ENCODE measurements at places on chromosomes 13 and 19.

GRCh38 chr19:50242581-50242980 is 39.2 kb downstream of the MYH14 start:
- DNase-seq, result peak; percentile 9

- DNase-seq, result no peak
Measured at GRCh38 chr19:15669891-15670290, 3.0 kb upstream of the CYP4F12 start.

DNA sequence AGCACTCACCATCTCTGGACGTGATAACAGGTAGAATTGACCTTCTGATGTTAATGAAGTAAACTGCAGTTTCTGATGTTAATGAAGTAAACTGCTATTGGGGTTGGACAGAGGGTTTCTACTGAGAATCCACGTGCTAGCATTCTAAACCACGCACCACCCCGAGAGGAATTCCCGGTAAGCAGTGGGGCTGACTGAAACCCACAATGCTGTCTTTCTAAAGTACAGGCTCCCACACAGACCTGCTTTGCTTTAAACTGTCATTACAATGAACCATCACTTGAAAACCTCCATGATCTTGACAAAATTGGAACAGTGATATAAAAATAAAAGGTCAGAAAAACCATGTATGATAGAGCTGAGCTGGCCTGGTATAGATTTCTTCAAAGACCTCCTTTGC is 559.0 kb downstream of the FGF9 start:
- no peak for DNase-seq

- DNase-seq, result peak; percentile 35
Measured at GRCh38 chr13:102289606-102290005, 112.2 kb downstream of the FGF14 start.

- DNase-seq, result peak; percentile 83
Measured at GRCh38 chr19:12293777-12294248, 870 bp downstream of the ZNF44 start.

- DNase-seq, result no peak
Measured at GRCh38 chr13:26541678-26542568, 15.6 kb upstream of the WASF3 start.

DNA sequence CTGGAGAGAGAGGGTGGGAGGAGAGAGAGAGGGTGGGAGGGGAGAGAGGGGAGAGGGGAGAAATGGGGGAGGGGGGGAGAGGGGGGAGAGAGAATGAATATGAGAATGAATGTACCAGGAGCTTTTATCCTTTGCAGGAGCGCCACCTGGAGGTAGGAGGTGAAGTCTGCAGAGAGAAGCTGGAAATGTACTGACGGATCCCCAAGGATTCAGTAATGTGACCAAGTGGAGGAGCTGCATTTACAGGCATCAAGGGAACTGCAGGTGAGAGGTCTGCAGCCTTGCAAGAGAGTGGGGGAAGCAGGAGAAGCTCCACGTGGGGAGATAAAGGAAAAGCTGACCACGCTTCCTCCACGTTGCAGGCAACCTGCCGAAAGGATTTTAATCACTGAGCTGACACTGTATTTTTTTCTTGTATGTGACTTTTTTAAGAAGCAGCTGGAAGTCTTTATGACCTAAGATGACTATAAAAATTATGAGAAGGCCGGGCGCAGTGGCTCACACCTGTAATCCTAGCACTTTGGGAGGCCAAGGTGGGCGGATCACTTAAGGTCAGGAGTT is 33.7 kb downstream of the VSTM1 start:
- peak; percentile 73 for DNase-seq

GRCh38 chr19:18109733-18110608 is 12.4 kb downstream of the MAST3 start:
- DNase-seq, result peak; percentile 43

DNA sequence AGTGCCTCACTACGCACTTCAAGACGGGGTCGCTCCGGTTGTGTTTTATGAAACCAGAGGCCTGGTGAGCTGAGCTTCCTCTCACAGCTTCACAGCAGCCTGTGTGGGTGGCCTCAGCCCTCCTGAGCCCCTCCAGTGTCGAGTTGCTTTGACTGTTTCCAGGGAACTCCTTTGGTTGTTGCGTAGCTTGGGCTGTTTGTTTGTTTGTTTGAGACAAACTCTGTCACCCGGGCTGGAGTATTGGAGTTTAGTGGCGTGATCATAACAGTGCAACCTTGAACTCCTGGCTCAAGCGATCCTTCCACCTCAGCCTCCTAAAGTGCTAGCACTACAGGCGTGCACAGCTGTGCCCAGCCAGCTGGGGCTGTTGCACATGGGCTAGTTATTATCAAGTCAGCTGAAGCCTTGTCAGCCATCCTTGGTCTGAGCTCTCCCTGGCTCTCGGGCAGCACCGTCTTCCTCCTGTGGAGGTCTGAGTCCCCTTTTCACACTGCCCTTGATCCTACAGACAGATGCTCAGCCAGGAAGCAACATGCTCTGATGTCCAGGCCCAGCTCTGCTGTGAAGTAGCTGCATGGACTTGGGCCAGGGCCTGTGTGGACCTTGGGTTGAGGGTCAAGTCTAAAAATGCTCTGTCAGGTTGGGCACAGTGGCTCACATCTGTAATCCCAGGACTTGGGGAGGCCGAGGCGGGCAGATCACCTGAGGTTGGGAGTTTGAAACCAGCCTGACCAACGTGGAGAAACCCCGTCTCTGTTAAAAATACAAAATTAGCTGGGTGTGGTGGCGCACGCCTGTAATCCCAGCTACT is 10.2 kb downstream of the DOT1L start:
- DNase-seq, result no peak

Data from ELR (cell line).